ENCODE measurements at places on chromosomes 6 and 20.

DNA sequence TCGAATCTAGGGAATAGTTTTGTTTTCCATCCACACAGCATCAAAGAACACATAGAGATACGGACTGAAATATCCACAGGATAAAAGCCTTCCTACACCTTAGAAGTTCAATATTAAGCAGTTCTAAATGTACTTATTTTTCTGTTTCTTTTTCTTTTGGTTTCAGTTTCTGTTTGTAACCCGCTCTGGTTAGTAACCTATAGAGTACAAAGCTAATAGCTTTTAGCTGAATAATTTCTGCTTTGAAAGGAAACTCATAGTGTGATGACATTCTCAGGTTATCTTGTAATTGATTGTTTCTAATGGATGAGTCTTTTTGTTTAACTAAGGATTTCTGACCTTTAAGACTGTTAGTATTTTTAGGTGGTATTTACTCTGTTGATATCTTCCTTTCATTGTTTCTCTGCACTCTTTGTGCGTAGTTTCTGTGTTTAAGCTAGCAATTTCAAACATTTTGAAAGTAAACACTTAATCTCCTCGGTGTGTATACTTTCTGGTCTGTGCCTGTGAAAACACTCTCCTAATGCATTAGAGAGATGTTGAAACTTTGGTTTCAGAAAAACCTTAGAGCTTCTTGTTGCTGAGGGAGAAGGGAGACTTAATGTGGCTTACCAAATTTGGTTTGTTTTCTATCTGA, 385.5 kb downstream of the HDGFL1 start:
- no peak for DNase-seq

DNA sequence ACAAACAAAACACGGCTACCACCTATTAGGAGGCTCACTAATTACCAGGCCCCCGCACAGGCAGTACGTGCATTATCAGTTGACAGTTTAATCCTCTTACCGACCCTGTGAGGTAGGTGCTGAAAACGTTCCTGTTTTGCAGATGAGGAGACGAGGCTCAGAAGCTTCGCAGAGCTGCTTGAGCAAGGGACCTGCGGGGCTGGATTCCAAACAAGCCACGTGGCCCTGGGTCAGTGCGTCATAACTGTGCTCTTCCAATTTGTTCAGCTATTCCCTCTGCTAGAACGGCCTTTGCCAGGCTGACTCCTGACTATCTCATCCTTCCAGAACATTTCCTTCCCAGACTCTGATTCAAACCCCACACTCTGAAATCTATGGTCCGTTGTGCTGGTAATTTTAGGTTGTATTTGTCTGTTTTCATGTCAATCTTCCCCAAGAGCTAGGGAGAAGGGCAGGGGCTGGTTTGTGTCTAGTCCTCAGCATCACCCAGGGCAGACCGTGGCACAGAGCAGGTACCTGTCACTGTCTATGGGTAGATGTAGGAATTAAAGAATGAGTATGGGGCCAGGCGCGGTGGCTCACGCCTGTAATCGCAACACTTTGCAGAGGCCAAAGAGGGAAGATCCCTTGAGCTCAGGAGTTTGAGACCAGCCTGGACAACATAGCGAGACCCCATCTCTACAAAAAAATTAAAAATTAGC, 28.8 kb upstream of the TLDC2 start:
- DNase-seq: no peak

- no peak for DNase-seq
These were observed 622.8 kb upstream of the EPHA7 start for GRCh38 chr6:94041945-94042709.

DNA sequence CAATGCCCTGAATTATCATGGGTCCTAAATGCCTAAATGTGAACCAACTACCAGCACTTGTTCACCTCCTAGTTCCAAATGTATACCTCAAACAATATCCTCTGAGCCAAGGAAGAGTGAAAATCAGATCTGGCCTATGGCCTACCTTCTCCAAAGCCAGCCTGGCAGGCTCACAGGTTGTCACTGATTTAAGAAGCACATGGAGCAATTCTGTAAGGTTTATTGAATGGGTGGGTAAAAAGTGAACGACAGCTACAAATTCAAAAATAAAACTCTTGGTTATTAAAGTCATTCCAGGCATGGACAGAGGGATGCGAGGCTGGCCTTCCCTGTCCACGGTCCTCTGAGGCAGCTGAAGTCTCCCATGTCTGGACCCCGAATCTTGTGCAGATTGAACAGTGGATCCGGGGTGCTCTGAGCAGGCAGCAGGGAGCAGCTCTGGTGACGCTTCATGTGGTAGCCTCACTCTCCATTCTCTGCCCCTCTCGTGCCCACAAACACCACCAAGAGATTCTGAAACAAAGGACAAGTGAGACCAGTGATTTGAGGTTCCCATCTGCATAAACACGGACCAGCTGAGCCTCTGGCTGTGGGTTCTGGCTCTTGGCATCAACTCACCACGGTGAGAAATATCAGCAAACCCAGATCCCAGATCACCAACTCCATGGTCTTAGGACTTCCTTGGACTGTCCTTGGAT, 14.6 kb downstream of the SNHG17 start:
- DNase-seq: no peak

- no peak for DNase-seq
These were observed 86.5 kb upstream of the TNFAIP3 start for GRCh38 chr6:137780447-137781034.

- DNase-seq: peak; percentile 33
These were observed 950 bp downstream of the KCTD20 start for GRCh38 chr6:36443471-36444428.

DNA sequence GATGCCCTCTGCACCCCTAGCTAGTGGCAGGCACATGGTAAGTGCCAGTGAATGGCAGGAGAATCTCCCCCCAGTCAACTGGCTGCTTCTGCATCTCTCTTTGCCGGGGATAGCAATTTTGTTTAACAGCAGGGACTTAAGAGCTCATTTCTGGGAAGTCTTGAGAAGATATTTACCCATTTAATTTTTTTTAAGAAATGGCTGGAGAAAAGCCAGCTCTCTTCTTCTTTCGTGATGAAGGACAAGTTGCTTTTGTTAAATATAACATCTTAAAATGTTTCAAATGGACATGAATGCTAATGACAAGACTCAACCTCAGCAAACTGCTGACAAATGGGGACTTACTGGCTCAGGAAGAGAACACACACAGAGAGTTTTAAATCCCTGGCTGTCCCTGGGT, 55.0 kb upstream of the IYD start:
- DNase-seq: no peak

GRCh38 chr6:37131960-37132253, 38.0 kb upstream of the PIM1 start:
- no peak for DNase-seq

DNA sequence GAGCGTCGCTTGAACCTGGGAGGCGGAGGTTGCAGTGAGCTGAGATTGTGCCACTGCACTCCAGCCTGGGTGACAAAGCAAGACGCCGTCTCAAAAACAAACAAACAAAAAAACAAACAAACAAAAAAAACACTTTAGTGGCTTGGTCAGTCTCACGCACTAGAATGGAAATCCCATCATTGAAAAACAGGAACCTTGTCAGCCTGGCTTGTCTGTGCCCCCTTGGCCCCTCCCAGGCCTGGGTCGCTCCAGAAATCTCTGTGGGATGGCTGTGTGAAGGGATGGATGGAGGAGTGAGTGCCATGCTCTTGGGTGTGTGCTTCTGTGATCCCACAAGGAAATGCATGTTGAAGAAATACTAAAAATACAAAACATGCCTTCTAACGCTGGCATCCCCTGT, 20.9 kb upstream of the NAA20 start:
- DNase-seq: no peak

- DNase-seq: no peak
These were observed 160.4 kb downstream of the ZFP64 start for GRCh38 chr20:52031206-52031562.

- no peak for DNase-seq
These were observed 383.3 kb upstream of the CITED2 start for GRCh38 chr6:139757784-139758183.

- DNase-seq: no peak
These were observed 18.8 kb downstream of the REV3L start for GRCh38 chr6:111464184-111464583.

- no peak for DNase-seq
These were observed 139.1 kb downstream of the BTBD3 start for GRCh38 chr20:12056839-12057238.

- DNase-seq: no peak
These were observed 731.6 kb upstream of the MMS22L start for GRCh38 chr6:98014442-98015201.

- no peak for DNase-seq
These were observed 19.2 kb downstream of the ZSCAN12 start for GRCh38 chr6:28380381-28380780.
